Fibroblast of skin of back (primary cell): ENCODE measurements at places on chromosomes 6 and 20.
A peak's percentile ranks its signal among the peaks of the same experiment; 100 is the strongest.

- DNase-seq, result peak; percentile 12
These were observed 228.1 kb upstream of the RAB32 start for GRCh38 chr6:146315381-146316174.

- peak; percentile 29 for DNase-seq
These were observed 12.2 kb downstream of the SNAP91 start for GRCh38 chr6:83696674-83697073.

GRCh38 chr6:133606852-133607251 lies 282.1 kb upstream of the TCF21 start:
- DNase-seq, result no peak

DNA sequence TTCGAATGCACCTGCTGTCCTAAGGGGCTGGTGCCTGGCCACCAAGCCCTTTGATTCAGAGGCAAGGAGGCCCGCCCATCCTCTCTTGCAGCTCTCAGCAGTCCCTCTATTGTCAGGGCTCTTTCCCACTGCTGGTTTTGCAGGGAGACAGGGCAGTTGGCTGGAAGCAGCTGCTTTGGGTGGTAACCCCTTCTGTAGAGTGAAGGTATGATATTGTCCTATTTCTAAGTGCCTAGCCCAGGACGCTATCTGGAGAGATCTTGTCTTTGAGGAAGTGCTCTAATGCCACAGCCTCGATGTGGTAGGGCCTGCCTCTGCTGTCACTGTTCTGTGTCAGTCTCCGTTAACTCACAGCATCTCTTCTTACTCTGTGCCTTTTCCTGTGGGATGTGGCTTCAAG lies 5.6 kb downstream of the PLCG1 start:
- DNase-seq, result no peak

DNA sequence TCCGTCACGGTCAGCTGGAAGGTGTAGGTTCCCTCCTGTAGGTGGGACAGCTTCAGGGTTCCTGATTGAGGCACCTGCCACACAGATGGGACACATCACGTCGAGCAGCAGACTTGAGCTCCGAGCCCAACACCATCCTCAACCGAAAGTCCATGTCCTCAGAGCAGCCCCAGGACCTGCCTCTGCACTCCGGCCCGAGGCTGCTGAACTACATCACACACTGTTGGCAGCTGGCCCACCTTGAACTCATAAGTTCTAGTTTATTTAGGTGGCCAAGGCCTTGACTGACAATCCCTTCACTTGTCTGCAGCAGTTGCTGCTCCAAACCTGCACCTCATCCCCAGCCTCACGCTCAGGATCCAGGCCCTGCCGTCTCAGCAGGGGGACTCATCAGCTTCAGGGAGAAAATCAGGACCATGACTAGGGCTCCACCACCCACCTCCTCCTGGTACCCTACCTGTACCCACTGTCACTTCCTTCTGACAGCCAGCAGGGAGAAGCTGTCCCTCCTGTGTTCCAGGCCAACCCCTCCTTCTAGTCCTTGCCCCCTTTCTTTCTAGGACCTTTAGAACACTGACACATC lies 21.0 kb downstream of the LRP11 start:
- no peak for DNase-seq

GRCh38 chr6:10412461-10413261 lies 2.2 kb downstream of the TFAP2A start:
- DNase-seq, result peak; percentile 19

DNA sequence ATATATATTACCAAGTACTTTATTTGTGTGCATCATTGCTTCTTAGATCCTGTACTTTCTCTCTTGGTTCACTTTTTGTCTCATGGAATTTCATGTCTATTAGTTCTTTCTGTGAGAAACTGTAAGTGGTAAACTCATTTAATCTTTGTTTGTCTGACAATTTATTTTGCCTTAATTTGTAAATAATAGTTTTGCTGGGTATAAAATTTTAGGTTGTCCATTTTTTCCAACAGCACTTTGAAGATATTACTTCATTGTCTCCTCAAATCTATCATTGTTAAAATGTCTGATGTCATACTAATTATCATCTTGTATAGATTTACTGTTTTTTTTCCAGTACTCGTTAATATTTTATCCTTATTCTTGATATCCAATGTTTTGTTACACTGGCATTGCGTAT lies 205.2 kb upstream of the CDYL start:
- no peak for DNase-seq

DNA sequence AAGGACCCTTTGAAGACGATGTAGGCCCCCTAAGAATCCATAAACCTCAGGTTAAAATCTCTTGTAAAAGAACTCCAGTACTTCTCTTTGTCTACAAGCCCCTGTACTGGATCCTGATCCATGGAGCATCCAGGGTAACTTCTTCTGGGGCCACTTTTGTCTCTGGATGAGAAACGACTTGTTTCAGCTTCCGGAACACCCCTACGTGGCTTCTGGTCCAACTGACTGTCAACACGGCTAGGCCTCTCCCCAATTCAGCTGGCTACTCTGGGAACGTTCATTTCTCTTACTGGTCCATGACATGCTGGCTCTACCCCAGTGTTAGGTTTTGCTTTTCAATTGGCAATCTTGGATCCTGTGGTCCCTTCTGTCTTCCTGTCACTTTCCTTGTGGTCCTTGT lies 198.0 kb downstream of the BACH2 start:
- no peak for DNase-seq

DNA sequence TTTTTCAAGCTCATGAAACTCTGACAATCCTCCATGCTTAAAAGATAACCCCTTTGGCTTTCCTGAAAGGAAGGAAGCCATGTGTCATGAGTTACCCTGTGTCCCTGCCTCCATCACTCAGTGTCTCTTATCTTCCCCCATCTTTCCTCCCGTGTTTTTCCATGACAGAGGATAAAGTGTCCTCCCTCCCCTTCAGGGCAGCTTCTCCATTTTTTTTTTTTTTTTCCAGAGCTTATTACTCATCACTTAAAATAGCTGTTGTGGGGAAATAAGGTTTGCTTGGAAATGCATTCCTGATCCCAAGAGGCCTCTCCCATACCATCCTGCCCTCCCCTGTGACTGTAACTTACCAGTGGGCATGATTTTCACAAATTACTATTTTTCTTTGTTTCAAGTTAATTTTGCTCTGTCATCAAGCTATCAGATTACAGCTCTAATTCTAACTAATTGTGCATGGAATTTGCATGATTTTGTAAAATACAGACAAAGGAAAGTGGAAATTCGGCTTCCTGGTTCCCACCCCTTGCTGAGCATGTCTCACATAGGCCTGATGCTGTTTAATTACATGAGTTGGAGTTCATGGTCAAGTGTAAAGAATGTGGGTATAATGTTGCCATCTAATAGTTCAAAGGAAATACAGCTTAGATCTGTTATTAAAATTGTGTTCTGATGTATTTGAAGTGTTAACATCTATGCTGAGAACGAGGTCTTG lies 614.5 kb upstream of the FLRT3 start:
- DNase-seq, result peak; percentile 87

- DNase-seq, result no peak
These were observed 56.2 kb downstream of the TMEM242 start for GRCh38 chr6:157267109-157267611.
